ENCODE measurements at places on chromosomes 2 and 18.

GRCh38 chr18:34567857-34568256, 142.2 kb upstream of the DTNA start:
- DNase-seq = no peak

- no peak for DNase-seq
Measured at GRCh38 chr2:96131813-96132745, 6.2 kb downstream of the ASTL start.

GRCh38 chr2:221308507-221309066, 263.5 kb downstream of the EPHA4 start:
- DNase-seq = no peak

DNA sequence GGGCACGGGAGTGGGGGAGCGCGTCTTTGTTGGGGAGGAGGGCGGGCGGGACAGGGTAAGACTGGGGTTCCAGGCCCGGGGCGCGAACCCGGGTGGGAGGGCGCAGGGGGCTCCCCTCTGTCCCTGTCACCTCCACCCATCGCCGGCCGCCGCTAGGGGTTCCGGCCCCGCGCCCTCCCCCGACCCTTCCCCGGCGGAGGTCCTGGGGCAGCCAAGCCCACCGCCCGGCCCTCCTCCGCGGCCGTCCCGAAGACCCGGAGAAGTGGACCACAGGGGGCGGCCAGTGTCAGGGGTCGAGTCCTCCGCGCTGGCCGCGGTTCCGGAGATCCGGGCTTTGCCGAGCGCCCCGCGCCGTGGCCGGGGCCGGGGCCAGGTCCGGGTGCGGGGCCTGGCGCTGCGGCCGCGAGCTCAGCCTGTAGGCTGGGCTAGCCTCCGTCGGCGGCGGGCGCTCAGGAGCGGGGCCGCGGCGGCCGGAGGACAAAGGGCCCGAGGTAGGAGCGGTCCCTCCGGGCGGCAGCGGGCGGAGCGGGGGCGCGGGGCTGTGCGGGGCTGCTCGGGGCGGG, 16.6 kb upstream of the E2F6 start:
- no peak for DNase-seq

GRCh38 chr2:28293416-28293815, 99.2 kb upstream of the FOSL2 start:
- no peak for DNase-seq

- no peak for DNase-seq
Measured at GRCh38 chr2:202479610-202480009, 103.5 kb downstream of the BMPR2 start.

GRCh38 chr18:8045160-8045883, 478.2 kb downstream of the PTPRM start:
- no peak for DNase-seq

DNA sequence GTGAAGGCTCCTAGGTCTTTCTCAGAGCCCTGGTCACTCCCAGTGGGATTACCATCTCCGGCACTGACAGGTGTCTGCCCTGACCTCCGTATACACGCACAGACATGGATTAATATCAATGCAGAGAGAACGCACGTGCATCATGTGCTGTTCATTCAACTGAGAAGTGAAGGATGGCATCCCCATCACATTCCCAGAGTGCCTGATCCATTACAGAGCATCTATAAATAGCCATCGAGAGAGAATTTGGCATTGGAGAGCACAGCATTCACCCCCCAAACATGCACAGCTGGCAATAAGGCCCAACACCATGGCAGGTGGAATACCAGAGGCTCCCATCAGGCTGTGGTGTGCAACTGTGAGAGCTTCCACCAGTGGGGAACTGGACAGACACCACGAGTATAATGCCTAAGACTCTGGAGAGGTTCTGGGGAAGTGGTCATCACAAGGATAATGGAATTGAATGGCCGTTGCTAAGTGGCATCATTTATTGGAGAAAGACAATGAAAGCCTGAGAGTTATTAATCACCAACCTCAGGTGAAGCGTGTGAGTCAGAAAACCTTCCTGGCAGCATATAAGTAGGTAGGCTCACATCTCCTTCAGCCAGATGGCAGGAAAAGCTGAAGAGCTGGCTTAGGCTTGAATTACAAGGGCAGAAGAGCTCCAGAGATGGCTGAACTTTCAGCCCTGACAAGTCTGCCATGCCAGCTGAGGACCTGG, 244.5 kb upstream of the ID2 start:
- peak; percentile 89 for DNase-seq

DNA sequence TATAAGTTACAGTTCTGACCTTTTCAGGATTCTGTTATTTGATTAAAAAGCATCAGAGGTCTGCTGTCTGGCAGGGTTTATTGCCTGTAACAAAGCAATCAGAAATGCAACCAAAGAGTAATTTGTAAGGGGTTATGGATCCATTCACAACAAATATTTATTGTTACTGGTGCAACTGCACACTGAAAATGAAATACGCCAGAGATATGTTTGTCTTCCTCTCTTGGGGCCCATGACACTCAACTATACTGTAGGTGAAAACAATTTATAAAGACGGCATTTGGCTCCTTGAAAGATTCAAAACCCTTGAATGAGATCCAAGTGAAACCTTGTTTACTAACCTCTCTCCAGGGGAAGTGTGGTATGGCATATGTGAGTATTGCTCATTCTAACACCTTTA, 452.2 kb downstream of the MBD2 start:
- DNase-seq = peak; percentile 56

DNA sequence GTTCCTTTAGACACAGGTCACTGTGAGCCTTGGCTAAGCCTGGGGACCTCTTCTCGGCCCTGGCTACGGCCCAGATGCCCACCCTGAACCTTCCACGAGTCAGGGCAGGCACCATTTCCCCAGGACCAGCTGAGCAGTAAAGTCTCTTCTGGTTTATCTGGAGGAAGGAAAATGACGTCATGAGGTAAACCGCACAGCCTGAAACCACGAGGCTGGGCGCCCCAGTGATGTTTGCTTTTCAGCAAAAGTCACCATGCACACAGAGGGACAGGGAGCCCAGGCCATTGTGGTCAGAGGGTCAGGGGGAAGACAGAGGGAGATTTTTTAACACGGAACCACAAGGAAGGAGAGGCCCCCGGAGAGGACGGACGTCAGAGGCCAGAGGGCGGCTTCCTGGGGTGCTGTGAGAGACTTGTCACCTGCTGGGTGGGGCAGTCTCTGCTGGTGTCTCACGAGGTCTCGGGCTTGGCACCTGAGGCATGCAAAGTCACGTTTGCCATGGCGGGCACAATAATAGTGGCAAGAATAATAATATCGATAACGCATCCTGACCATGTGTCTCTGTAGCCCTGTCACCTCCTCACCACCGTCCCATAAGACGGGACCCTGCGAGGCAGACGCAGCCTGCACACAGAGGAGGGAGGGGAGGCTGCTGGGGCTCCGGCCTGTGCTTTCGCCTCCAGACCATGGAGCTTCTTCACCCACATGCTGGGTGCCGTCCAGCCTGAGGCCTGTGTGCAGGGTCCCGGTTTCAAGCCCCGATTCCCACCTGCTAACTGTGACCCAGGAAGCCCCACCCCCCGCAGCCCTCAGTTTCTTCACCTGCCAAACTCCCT, 33.2 kb upstream of the FOSL2 start:
- no peak for DNase-seq

DNA sequence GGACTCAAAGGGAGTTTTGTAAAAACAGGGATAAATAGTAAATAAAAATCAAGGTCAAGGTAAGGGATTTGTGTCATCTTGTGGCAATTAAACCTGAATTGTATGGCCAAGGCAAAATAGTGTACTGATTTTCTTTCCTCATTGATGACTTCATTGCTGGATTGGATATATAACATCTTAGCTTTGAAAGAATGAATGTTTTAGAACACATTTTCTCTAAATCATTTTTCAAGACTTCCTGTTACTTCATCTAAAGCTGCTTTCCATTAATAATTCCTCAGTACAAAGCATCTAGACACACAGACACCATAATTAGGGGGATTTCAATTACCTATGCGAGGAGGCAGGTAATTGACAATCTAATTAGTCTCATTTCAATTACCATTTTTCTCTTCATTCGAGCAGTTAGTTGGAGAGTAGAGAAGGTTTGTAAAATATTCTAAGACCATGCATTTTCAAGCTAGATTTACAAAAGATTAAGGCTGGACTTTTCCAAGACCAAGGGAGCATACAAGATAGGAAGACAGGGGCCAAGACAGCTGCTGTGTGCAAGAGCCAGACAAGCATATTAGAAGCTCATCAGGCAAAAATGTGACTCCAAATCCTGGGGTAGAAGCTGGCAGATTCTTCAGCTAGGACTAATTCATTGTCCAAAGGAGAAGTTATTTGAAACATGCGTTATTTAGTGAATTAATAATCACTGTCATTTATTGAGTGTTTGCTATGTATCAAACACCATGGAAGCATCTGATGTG, 253.6 kb downstream of the EPHA4 start:
- DNase-seq = no peak

- DNase-seq = no peak
Measured at GRCh38 chr2:29245742-29246382, 130.6 kb downstream of the CLIP4 start.

DNA sequence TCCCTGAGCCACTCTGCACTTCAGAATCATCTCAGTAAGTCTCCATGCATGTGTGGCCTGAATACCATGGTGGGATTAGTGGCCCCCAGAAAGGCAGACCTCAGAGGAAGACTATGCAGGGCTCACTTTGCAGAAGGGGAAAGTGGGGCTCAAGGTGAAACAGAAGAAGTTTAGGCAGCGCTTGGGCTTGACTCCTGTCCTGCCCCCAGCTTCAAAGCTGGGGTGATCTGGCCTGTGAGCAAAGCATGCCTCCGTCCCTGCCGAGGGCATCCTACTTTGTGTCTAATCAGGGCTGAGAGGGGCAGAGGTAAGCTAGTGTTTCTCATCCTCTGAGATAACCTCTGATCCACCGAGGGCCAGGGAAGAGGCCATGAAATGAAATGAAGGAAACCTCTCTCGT, 7.9 kb downstream of the CAPN13 start:
- no peak for DNase-seq

DNA sequence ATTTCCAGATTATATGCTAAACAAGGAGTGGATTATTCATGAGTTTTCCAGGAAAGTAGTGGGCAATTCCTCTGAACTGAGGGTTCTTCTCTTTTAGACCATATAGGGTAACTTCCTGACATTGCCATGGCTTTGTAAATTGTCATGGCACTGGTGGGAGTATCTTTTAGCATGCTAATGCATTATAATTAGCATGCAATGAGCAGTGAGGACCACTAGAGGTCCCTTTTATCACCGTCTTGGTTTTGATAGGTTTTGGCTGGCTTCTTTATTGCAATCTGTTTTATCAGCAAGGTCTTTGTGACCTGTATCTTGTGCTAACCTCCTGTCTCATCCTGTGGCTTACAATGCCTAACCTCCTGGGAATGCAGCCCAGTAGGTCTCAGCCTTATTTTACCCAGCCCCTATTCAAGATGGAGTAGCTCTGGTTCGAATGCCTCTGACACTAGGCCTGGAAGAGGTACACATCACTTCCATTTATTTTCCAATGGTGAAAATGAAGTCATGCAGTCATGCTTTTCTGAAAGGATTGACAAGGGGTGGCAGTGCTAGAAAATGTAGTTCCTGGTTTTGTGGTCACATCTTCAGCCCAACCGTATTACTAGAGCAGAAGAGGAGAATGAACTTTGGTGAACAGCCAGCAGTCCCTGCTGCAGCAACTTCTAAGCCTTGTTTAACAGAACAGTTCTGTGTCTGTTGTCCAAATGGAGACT, 26.6 kb upstream of the ITGA4 start:
- DNase-seq = no peak

DNA sequence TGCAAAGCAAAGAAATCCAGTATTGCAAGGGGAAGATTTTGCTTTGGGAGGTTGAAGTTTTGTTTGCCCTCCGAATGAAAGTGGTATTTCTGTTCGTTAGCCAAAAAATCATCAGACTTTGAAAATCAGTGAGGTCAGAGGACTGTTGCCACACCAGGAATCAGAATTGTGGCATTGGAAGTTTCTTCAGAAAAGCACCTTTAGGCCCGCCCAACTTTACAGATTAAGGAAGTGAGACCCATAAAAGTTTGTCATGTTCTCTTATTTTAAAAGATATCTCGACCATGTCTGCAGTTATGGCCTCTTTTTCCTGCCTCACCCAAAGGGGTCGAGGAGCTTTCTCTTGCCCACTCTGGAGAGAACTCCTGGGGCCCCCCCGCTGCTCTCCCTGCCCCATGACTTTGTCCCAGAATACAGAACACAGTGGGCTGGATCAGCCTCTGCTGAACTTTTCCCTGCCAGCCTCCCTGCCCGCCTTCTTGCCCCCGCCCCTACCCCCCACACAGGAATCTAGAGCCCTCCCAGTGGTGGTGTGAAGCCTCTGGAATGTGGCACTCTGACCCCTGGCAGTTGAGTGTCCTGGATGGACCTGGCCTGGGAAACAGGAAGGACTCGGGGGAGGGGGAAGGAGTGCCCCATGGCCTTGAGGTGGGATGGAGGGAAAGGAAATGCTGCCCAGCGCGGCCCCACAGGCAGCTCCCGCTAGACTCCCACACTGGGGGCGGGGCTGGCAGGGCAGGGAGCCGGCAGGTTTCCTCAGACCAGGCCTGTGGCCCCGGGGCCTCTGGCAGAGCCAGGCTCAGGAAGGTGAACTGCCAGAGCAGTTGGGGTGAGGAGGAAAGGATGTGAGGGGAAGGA, 25.3 kb downstream of the CRIM1 start:
- no peak for DNase-seq

GRCh38 chr2:62197925-62198633, 2.2 kb downstream of the B3GNT2 start:
- no peak for DNase-seq

DNA sequence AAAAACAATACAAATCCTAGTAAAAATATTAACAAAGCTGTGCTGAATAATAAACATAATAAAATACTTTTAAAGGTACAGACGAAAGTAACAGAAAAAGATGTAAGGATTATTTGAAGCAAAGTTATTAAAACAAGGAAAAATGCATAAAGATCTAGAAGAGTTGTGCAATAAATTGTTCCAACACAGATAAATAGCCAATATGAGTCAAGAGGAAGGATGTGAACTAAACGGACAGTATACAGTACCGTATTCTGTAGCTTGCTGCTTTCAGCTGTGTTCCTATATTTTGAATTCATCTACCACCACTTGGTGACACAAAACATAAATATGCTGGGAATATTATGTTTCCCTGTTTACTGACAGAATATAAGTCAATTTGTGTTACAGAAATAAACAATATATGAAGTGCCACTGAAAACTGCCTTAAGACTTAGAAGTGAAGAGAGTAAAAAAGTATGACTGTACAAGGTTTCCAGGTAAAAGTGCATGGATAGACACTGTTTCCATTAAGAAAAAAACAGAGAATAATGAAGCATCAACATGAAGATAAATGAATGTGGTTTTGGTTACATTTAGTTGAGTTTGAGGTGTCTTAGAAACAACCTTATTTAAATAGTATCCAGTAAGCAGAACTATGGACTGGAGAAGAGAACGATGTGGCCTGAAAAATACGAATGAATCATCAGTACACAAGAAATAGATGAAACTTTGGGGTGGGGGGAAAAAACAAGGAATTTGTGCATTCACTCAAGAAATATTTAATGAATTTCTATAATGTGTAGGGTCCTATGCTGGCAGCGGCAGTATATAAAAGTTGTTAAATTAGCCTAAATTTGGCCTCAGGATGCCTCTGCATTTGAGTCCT, 13.1 kb downstream of the PPP3R1 start:
- no peak for DNase-seq

GRCh38 chr2:68850524-68850923, 20.7 kb downstream of the BMP10 start:
- DNase-seq = no peak

Data from NCI-H2171 treated with DMSO at 0.1 percent for 48 hours (cell line).